ENCODE measurements at places on chromosomes 12 and 14.

- no peak for DNase-seq
These were observed 108.8 kb downstream of the ETNK1 start for GRCh38 chr12:22733756-22734155.

GRCh38 chr14:101055776-101056374, 152.4 kb upstream of the RTL1 start:
- no peak for DNase-seq

- no peak for DNase-seq
These were observed 108.4 kb downstream of the BRMS1L start for GRCh38 chr14:35934499-35934898.

- DNase-seq, result peak; percentile 69
These were observed 918 bp downstream of the LIN7A start for GRCh38 chr12:80936642-80937390.

GRCh38 chr12:108840605-108841332, 16.6 kb downstream of the SSH1 start:
- no peak for DNase-seq

GRCh38 chr12:6542209-6543009, 8.1 kb downstream of the GAPDH start:
- peak; percentile 63 for DNase-seq

DNA sequence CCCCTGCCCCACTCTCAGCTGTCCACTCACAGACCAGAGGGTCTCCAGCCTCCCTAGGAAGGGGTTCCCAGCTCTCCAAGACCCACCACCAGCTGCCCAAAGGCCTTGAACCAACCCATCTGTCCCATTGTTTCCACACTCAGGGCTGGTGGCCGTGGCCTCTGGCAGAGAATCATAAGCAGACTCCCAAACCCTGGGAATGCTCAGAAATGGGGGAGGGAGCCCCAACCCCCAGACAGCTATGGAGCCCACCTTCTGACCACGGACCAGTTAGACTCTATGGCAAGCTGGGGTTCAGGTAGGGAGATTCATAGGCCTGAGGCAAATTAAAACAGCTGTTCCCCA, 280.0 kb downstream of the DPF3 start:
- no peak for DNase-seq

GRCh38 chr14:29955087-29955486, 27.4 kb upstream of the PRKD1 start:
- DNase-seq, result no peak

DNA sequence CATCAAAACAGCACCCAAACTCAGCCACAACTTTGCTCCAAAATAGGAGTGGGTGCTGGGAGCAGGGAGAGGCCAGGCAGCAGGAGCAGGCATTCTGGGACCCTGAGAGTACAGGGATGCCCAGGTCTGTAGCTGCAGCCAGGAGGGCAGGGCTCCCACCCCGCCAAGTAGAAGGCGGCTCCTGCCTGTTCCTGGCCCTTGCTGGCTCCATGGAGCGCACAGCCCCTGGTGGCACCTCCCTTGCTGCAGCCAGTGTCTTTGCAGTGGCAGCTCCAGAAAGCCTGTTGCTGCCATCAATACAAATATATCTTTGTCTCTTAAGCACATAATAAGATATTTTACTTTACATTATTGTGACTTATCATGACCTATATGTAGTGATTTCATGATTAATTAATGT, 1096.5 kb downstream of the FSCB start:
- no peak for DNase-seq

GRCh38 chr12:124452576-124453331, 114.7 kb downstream of the NCOR2 start:
- no peak for DNase-seq
